ENCODE measurements at places on chromosomes 12 and 14.

DNA sequence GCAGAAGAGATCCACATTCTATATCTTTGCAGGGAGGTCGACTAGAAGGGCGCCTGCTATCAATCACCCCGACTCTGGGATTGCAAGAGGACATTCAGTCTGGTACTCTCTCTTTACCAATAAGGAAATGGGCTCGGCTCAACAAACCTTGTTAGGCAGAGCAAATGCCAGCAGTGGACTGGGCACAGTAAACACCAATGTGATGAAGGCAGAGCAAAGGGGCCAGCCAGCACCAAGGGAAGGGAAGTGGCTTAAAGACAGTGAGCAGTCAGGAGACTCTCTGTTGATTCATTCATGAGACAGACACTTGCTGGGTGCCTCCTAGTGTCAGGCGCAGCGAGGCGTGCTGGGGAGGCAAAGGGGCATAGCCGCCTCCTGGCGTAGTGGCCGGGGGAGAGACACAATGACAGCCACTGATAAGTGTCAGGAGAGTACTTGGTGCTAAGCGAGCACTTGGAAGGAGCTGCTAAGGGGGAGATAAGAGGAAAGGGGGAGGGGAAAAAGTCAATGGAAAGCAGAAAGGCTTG lies 34.1 kb downstream of the TMCC3 start:
- no peak for DNase-seq

DNA sequence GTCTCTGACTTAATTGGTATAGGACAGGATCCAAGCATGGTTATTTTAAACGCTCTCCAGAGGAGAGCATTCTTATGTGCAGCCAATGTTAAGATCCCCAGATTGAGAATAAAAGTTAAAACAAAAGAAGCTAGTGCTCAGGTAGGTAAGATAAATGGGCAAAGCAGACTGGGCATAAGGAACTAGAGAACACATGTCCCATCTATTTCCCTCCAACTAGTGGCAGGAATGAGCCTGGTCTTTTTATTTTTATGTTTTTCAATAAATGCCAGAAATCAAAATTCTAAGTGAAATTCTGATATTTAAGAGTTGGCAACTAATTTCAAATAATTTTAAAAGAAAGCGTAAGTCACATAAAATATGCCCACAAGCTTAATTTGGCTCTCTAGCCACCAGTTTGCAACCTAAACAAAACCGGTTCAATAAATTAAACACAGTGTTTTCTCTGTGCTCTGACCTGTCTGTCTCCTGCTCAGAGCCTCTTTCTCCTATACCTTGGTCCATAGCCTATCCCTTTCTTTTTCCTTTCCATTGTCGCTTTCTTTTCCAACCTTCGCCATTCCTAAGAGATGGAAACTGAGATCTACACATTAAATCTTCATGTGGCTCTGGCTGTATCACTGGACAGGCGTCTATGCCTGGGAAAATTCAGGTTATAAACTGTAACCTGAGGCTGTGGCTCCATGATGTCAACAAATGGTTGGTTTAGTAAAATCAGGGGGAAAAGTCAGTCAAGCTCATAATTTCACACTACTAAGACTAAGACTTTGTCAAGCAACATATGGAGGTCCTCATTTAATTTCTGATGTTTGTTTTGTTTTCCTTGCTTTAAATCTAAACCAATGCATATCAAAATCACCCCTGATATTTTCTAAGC lies 5.5 kb downstream of the SLC38A1 start:
- no peak for DNase-seq

GRCh38 chr12:94261119-94261518 lies 112.7 kb downstream of the PLXNC1 start:
- DNase-seq, result no peak

- peak; percentile 53 for DNase-seq
These were observed 66.7 kb downstream of the RESF1 start for GRCh38 chr12:32025906-32026305.

DNA sequence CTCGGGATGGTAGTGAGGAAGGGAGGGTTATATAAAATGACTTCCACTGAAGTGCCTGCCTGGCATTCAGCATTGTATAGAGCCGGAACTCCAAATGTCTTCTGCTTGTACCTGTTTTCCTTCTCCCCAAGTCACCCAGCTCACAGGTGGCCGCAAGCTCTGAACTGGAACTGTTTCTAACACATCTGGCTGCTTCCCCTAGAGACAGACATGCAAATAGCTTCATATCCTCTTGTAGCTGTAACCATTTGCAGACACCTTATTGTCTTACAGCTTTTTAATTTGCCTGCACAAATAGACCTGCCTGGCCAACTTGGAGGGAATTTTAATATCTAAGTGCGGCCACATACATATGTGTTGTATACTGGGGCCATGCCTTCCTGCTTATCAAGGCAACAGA lies 126.0 kb downstream of the CHST11 start:
- no peak for DNase-seq

DNA sequence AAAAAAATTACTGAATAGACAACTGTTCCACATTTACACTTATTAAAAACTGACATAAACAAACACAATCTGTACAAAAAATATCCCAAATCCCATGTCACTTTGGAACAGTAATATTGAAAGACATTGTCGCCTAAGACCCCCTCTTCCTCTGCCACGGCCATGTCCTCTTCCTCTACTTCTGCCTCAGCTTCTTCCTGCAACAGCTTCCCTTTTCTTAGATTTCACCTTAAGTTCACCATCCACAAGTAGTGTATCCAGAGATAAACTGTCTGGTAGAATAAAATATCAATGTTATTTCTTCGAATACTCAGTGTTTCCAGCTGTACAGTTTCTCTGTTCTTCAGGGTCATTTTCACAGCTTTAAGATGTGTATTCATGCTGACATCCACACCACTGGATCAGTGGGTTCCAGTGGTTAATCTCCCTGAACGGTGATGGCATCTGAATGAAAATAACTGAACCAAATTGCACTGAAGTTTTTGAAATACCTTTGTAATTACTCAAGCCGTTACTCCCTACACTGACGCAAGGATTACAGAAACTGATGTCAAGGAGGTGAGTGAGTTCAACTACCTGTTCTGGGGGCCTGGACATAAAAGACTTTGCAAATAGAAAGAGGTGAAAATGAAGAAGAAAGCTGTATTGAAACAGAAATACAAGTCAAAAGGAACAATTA lies 208.5 kb downstream of the C12orf50 start:
- no peak for DNase-seq

GRCh38 chr14:29222671-29223268 lies 456.2 kb downstream of the FOXG1 start:
- no peak for DNase-seq

DNA sequence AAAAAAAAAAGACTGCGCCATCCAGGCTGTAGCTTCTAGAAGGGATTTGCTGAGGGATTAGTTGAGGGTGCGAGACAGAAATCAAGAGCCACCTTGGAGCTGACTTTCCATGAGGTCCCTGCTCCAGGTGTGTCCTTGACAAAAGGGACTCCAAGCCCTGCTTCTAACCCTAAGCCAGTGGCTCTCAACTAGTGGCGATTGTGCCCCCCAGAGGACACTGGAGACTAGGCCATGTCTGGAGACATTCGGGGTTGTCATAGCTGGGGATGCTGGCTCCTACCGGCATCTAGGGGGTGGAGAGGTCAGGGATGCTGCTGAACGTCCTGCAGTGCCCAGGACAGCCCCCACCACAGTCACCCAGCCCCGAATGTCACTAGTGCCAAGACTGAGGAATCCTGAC lies 40.6 kb downstream of the SPRING1 start:
- no peak for DNase-seq

DNA sequence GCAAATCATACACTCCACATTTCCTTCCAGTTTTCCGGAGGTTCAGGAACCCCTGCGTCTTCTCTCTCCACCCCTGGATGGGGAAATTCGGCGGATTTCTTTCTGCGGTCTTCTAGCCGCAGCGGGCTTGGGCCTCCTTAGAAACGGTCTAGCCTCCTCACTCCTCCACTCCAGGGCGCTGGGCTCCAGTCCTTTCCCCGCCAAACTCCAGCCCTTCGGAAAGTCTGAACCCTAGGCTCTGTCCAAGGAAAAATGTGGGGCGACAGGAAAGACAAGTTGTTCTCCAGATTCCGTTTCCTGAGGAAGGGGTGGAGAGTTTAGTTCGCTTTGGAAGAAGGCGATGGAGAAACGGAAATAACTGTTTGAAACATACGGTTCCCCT lies 1.4 kb upstream of the HOXC10 start:
- no peak for DNase-seq

- DNase-seq, result no peak
These were observed 3.0 kb upstream of the TAS2R14 start for GRCh38 chr12:10941916-10942607.

DNA sequence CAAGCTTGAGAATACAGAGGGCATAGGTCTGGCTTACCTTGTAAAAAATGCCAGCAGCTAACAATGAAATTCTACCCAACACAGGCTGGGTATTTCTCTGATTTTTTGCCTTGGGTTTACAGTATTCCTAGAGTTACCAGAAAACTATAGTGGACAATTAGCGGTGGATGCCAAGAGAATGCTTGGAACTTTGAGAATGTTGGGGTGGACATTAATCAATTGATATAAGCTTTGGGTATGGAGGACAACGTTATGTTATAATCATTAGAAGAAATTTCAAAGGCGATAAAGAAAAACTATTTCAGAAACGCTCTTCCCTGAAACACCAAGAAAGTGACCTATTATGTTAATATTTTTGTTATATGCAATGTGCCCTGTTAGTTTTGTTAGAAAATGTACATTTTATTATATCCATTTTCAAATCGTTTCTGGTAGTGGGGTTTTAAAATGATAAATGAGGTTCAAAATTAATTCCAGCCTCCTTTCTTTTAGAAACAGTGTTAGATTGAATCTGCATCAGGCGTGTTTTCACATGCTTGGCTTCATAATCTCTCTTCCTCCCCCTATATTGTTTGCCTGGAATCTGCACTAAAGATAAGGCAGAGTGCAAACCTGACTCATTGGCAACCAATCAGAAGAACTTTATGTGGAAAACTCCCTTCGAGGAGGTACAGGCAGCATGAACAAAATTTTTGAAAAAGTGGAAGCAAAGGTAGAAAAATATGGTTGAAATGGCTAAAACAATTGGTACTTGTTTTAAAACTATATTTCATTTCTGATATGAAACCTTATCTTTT lies 1.4 kb upstream of the PTPRQ start:
- no peak for DNase-seq

DNA sequence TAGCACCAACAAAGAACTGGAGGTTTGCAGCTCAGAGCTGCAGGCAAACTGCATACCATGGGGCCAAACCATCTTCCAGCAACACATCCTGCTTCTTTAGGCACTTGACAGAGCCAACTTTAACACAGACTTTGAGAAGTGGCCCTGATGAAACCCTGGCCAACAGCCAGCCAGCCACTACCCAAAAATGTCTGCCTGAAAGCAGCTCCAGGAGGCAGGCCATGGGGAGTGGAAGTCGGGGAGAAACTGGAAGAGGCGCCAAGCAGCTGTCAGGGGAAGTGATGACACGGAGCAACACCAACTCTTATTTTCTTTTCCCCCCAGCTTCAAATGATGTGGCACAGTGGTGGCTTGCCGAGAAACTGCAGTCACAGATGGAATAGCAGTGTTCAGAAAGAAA lies 110.9 kb upstream of the PLXNC1 start:
- DNase-seq, result no peak

GRCh38 chr14:63499701-63500250 lies 43.4 kb downstream of the PPP2R5E start:
- no peak for DNase-seq

DNA sequence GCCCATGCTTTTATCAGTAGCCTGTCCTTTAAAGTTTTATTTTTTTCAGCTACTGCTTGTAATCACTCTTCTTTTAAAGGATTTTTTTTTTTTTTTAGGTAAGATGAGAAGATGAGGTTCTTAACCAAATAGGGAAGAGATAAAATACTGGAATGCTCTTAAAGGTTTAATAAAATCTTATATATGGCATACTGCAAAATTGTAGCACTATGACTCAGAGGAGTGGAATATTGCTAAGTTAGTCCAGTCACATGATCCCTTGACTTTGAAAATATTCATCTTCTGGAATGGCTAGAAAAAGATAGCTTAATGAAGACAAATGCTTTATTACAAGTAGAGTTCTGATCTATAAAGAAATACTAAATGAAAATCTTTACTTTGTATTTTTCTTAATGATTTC lies 116.6 kb downstream of the NAV3 start:
- no peak for DNase-seq

DNA sequence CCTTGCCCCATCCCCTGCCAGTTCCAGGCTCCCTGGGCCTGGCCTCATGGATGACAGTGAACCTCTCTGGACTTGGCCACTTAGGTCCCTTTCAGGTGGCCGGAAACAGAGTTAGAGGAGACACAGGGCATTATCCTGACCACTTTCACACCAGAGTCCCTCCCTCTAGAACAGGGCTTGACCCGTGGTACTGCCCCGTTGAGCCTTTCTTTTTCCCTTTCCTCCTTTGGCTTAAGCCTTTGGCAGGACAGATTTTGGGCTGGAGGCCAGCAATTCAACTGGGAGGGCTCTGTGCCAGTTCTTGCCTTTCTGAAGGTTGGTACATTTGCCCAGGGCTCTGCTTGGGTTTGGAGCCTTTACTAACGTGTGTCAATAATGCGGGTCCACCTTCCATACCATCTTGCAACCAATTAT lies 22.8 kb downstream of the TPCN1 start:
- no peak for DNase-seq

- no peak for DNase-seq
These were observed 66.5 kb downstream of the BHLHE41 start for GRCh38 chr12:26058308-26058707.

- no peak for DNase-seq
These were observed 24.1 kb upstream of the INSM2 start for GRCh38 chr14:35509846-35510245.

DNA sequence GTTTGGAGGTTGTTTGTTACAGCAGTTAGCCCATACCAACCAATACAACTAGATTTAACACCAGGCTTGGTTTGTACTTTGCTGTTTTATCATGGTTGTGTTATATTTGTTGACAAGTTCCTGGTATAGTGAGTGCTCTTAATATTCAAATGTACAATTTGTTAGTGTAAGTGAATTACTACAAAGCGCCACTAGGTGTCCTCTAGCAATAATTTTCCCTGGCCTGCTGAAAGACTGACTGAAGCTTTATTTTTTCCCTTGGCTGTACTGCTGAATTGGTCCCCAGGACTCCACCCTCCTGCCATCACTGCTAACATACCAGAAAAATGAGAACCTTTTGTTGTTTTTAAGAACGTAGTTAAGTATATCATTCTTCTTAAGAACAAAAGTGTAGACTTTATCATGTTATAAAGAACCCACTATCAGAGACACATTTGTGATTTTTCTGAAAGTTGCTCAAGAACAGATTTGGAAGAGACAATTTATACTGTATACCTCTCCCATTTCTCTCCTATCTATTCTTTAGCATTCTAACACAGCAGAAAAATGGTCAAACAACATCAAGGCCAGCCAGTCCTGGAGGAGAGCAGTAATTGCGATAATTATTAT lies 75.3 kb upstream of the FAR2 start:
- no peak for DNase-seq

GRCh38 chr12:27973487-27973890 lies 956 bp upstream of the PTHLH start:
- no peak for DNase-seq

GRCh38 chr12:105978686-105979085 lies 160.1 kb downstream of the NUAK1 start:
- no peak for DNase-seq

DNA sequence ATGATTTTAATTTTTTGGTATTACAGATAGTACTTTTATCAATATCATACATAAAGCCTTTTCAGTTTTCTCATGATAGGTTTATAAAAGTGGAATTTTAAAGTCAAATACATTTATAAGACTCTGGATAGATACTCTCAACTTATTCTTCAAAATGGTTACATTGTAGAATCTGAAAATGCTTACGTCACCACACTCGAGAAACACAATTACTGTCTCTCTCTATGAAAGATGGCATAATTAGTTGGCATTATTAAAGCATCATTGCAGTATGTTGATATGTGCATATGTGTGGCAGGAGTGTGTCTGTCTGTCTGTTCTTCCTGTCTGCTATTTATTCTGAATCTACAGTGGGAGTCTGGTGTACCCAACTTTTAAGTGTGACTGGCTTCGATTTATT lies 397.1 kb downstream of the SNAPC1 start:
- no peak for DNase-seq

Data from stimulated activated CD8-positive, alpha-beta memory T cell treated with anti-CD3 and anti-CD28 coated beads, Interleukin-4, amount 100 ng/mL, for 48 hours (primary cell).